ENCODE measurements at places on chromosomes 13 and 19. TPM values are rescaled to one million over a fixed set of nuclear protein-coding genes. Genes with fewer than 3 reads are reported as not detected.

The ELSPBP1 gene
- total RNA-seq: 2.4 TPM

The OCEL1 gene
- total RNA-seq: 9.5 TPM

The CGB8 gene
- total RNA-seq: 0.50 TPM

DNA sequence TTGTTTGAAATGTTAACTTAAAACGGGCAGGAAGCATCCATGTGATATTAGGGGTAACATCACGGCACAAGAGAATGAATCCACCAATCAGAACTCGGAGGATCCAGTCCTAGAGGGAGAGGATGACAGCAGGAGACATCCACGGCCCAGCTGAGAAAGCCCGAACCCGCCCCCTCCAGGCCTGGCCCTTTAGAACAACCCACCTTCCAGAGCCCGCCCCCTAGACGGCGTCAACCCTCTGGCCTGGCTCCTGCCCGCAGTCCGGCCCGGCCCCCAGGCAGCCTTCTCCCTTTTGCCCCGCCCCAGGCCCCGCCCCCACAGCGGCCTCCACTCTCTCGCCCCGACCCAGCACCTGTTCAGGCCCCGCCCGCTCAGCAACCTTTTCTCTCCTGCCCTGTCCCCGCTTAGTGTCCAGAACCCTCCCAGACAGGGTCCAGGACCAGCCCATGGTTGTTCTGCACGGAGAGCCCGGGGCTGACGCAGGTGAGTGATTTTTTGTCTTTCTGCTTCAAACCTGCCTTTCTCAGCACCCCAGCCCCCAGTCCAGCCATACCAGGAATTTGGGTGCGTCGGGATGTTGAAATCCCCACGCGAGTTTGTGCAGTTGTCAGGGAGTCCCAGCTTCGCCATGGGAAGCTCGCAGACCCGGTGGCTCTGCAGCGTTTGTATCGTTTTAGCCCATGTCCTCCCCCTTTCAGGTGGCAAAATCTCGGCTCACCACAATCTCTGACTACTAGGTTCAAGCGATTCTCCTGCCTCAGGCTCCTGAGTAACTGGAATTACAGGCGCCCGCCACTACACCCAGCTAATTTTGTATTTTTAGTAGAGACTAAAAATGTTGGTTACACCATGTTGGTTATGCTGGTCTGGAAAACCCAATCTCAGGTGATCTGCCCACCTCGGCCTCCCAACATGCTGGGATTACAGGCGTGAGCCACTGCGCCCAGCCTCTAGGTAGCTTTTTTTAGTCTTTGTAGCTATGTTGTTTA is 16.1 kb downstream of the ZNF816 start:
- peak; percentile 78 for DNase-seq
- peaks cover 22% of the 10 kb centered on the region for H3K36me3 ChIP-seq
- H3K4me1 ChIP-seq: peaks cover 4% of the 10 kb centered on the region

DNA sequence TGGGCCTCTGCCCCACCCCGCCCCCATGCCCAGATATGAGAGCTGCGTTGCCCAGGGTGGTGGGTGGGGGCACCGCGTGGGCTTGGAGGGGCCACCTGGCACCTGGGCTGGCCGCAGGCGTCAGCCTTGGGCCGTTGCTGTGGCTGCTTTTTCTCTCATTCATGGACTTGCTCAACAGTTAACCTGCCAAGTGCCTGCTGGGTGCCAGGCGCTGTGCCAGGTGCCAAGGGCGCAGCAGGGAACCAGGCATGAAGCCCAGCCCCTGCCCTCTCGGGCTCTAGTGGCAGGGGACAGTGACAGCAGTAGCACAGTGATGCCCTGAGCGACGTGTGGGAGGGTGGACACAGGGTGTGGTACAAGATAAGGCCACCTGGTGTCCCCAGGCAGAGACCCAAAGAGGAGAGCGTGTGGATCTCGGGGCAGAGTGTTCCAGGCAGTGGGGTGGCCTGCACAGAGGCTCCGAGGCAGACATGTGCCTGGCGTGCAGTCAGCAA is 28.1 kb downstream of the DHX34 start:
- H3K4me1 ChIP-seq: no peaks in the 10 kb centered on the region
- H3K27me3 ChIP-seq: no peaks in the 10 kb centered on the region
- no peak overlapping the region for H3K27ac ChIP-seq
- no peaks in the 10 kb centered on the region for H3K36me3 ChIP-seq
- no peak for DNase-seq
- no peak overlapping the region for H3K4me3 ChIP-seq

- H3K4me3 ChIP-seq: peak within 1 kb of the TSS; percentile 8
- H3K27me3 ChIP-seq: no peaks in the 10 kb centered on the region
- DNase-seq: peak; percentile 100
- peak within 1 kb of the TSS; percentile 82 for H3K27ac ChIP-seq
- no peaks in the 10 kb centered on the region for H3K36me3 ChIP-seq
Observed at GRCh38 chr19:48363810-48364597, at the start of the genes SYNGR4 and TMEM143. Gene SYNGR4, plus strand, starts transcription at chr19:48364367. Its CDS starts 1,476 bp downstream, at chr19:48365843. Gene TMEM143, minus strand, starts transcription at chr19:48363940. Its CDS starts 20 bp downstream, at chr19:48363920.

- no peak for DNase-seq
- H3K36me3 ChIP-seq: no peaks in the 10 kb centered on the region
- no peaks in the 10 kb centered on the region for H3K4me1 ChIP-seq
- peaks cover 3% of the 10 kb centered on the region for H3K27me3 ChIP-seq
Observed at GRCh38 chr19:17530586-17530985, 19.1 kb downstream of the PGLS start.

GRCh38 chr13:99926014-99926731 is 45.4 kb downstream of the ZIC5 start:
- no peaks in the 10 kb centered on the region for H3K27me3 ChIP-seq
- H3K4me3 ChIP-seq: no peak overlapping the region
- DNase-seq: no peak
- H3K4me1 ChIP-seq: no peaks in the 10 kb centered on the region
- no peak overlapping the region for H3K27ac ChIP-seq

- no peak overlapping the region for H3K4me3 ChIP-seq
- peaks cover 5% of the 10 kb centered on the region for H3K4me1 ChIP-seq
- H3K27me3 ChIP-seq: no peaks in the 10 kb centered on the region
- peak; percentile 91 for DNase-seq
- no peak overlapping the region for H3K27ac ChIP-seq
- no peaks in the 10 kb centered on the region for H3K36me3 ChIP-seq
Observed at GRCh38 chr19:1929021-1929742, 11.8 kb upstream of the CSNK1G2 start.

DNA sequence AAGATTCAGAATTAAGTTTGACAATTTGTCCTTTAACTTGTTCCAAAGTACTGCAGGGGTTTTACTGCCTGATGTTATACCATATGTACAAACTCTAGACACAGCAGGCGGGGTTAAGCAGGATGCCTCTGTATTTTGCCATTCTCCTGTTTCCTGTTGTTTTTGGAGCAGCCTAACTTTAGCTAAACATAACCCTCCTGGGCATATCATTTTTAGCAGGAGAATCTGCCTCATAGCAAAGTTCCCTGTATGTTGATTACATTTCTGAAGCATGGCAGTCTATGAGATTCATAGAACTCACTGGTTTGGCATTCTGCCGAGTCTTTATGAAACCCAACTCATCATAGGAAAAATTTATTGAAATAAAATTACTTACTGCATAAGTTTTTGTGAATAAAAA is 5.2 kb downstream of the LHFPL6 start:
- no peaks in the 10 kb centered on the region for H3K36me3 ChIP-seq
- peaks cover 4% of the 10 kb centered on the region for H3K4me1 ChIP-seq
- no peak overlapping the region for H3K27ac ChIP-seq
- no peak for DNase-seq
- H3K27me3 ChIP-seq: peaks cover 16% of the 10 kb centered on the region

- H3K27ac ChIP-seq: no peak overlapping the region
- no peaks in the 10 kb centered on the region for H3K4me1 ChIP-seq
- H3K27me3 ChIP-seq: no peaks in the 10 kb centered on the region
- DNase-seq: no peak
- no peak overlapping the region for H3K4me3 ChIP-seq
Observed at GRCh38 chr13:39575641-39576238, 27.3 kb downstream of the LHFPL6 start.

GRCh38 chr19:38830039-38830733 is 1.4 kb downstream of the ECH1 start:
- no peaks in the 10 kb centered on the region for H3K36me3 ChIP-seq
- H3K27ac ChIP-seq: peak overlapping the region; percentile 92
- H3K4me1 ChIP-seq: peaks cover 25% of the 10 kb centered on the region
- DNase-seq: no peak
- no peaks in the 10 kb centered on the region for H3K27me3 ChIP-seq

GRCh38 chr19:47414469-47414868 is 4.9 kb downstream of the MEIS3 start:
- H3K4me1 ChIP-seq: no peaks in the 10 kb centered on the region
- H3K27me3 ChIP-seq: peaks cover 31% of the 10 kb centered on the region
- no peaks in the 10 kb centered on the region for H3K36me3 ChIP-seq
- DNase-seq: no peak

- no peaks in the 10 kb centered on the region for H3K4me1 ChIP-seq
- no peak overlapping the region for H3K27ac ChIP-seq
- H3K4me3 ChIP-seq: no peak overlapping the region
- no peaks in the 10 kb centered on the region for H3K36me3 ChIP-seq
- no peaks in the 10 kb centered on the region for H3K27me3 ChIP-seq
Observed at GRCh38 chr19:29896802-29897201, 45.2 kb upstream of the URI1 start.

All from hepatocyte (in vitro differentiated cells).